Activated naive CD8-positive, alpha-beta T cell treated with anti-CD3 and anti-CD28 coated beads for 36 hours (primary cell): ENCODE measurements at places on chromosomes 7 and 10. TPM values are rescaled to one million over a fixed set of nuclear protein-coding genes. Genes with fewer than 3 reads are reported as not detected.

Gene MTURN
- total RNA-seq = 2.3 TPM

Gene MAGI2
- total RNA-seq = 0.31 TPM

Gene ACTR3C
- total RNA-seq = 3.4 TPM

Gene PILRA
- total RNA-seq = 0.68 TPM

Gene PAX4
- not detected for total RNA-seq

Gene ZC3HAV1
- 118 TPM for total RNA-seq

Gene GNAT3
- not detected for total RNA-seq

Gene TUBAL3
- not detected for total RNA-seq

Gene UTF1
- total RNA-seq = not detected

Gene COBL
- not detected for total RNA-seq

Gene SEMA3E
- total RNA-seq = not detected

Gene EIF5AL1
- 2.9 TPM for total RNA-seq

Gene DNAJB12
- total RNA-seq = 25.6 TPM

Gene FUOM
- total RNA-seq = 27.8 TPM

Gene HOGA1
- not detected for total RNA-seq

Gene KCNH2
- 0.22 TPM for total RNA-seq
